Activated T-helper 1 cell treated with Interleukin-2 at 50 U/mL for 16 hours (primary cell): ENCODE measurements at places on chromosomes 2 and 18.

GRCh38 chr18:37671119-37671518 is 105.5 kb upstream of the CELF4 start:
- no peak for DNase-seq

- DNase-seq = no peak
Measured at GRCh38 chr18:55054021-55054990, 95.0 kb upstream of the CCDC68 start.

DNA sequence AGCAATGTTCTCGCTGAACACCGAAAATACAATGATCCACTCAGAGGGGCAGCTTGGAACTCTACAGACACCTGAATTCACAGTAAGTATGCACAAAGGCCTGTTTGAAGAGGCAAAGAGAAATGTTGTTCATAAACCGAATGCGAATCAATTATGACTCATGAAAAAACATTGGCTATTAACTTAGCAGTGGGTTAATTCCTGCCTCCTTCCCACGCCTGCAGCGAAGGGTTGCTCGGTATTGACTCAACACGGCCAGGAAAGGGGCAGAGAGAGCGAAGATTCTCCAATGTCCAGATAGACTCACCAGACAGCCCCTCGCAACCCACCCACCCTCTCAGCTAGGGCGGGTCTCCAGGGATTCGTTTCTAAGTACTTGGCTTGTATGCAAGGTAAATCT is 9.4 kb downstream of the CRACDL start:
- DNase-seq = no peak

DNA sequence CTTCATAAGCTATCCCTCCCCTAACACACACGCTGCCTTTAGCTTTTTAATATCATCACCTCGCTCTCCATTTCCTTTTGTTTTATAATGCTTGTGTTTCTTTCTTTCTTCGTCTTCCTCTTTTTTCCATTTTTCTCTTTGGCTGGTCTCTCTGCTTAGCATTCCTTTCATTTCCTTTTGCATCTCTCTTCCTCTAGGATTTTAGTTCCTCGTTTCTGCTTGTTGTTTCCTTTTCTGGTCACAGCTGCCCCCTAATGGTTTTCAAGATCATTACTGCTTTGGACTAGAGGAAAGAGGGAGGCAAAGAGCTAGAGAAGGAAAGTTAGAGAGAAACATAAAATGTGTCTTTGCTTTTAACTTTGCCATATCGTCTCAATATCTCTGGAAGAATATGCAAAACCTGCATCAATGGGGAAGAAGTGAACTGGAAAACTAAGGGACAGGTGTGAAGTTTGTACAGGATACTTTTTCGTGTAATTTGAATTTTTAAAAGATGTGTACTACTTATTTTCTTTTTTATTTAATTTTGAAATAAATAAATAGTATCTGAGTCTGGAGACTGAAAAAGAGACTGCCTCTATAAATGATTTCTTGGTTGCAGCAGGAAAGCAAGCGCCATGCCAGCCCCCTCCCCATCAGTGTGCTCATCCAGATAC is 6.3 kb upstream of the NRP2 start:
- DNase-seq = no peak

DNA sequence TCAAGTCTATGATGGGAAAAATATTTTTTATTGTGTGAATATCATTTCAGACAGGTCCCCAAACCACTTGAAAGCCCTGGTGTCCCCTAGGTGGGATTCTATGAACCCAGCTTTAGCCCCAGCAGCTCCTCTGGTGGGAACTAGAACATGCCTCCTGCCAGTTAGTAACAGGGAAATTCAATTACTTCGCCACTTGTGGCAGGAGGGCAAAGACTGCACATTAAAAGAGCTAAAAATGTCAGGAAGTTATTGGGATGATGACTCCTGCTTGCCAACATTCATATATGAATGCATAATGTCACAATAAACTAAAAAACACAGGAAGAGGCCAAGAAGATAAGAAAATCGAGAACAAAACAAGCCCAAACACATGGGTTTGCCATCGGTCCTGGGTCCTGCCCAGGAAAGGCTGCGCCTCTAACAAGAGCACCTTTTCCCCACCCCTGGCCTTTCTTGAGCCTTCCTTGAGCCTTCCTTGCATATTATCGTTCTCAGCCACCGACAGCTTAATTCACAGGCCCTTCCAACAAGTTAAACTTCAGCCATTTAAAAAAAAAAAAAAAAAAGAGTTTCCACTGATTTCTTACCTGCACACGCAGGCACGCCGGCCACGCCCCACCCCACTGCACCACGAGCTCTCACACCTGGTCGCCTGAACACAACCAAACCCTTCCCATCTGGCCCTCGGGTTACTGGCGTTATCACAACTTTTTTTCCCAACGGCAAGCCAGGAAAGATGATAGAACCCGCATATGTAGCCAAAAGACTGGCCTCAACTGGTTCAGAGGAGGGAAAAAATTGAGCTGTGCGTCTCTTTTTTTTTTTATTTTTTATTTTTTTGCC is 23.4 kb downstream of the BCL11A start:
- DNase-seq = no peak

DNA sequence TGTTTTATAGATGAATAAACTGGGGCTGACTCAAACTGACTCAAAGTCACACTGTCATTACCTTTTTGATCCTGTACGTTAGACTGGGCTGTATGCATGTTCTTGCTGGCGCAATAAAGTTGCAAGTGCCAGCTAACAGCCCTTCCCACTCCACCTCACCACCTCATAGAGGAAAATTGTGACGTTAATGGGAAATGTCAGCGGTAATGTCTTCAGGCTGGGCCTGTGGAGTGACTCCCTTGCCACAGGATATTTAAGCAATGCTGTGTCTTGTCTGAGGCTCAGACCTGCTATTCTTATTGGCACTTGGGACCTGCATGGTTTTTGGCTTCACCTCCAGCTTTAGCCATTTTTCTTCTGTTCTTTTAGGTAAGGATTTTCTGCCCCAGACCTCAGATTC is 25.2 kb upstream of the CASP10 start:
- DNase-seq = no peak

- DNase-seq = no peak
Measured at GRCh38 chr2:10599089-10599488, 90.7 kb downstream of the NOL10 start.

DNA sequence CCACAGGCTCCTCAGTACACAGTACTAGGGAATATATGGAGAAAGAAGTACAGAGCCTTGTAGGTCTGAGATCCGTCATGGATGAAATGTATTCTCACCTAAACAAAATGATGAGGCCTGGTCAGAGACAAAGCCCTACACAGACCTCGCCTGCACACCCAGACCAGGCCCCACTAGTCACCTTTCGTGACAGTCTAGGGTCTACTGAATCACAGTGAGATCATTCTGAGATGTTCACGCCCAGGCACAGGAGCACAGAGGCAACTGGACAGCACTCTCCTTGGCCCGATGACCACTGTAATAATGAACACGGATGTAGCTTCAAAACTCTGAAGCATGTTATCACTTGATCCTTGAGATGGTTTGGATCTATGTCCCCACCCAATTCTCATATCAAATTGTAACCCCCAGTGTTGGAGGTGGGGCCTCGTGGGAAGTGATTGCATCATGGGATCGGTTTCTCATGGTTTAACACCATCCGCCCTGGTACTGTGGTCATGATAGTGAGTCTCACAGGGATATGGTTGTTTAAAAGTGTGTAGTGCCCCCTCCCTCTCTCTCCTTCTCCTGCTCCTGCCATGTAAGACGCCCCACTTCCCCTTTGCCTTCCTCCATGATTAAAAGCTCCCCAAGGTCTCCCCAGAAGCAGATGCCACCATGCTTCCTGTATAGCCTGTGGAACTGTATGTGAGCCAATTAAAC is 15.1 kb downstream of the DOCK10 start:
- no peak for DNase-seq

- DNase-seq = no peak
Measured at GRCh38 chr2:141554810-141555209, 576.0 kb downstream of the LRP1B start.

GRCh38 chr2:152615177-152615576 is 102.1 kb downstream of the PRPF40A start:
- DNase-seq = no peak

DNA sequence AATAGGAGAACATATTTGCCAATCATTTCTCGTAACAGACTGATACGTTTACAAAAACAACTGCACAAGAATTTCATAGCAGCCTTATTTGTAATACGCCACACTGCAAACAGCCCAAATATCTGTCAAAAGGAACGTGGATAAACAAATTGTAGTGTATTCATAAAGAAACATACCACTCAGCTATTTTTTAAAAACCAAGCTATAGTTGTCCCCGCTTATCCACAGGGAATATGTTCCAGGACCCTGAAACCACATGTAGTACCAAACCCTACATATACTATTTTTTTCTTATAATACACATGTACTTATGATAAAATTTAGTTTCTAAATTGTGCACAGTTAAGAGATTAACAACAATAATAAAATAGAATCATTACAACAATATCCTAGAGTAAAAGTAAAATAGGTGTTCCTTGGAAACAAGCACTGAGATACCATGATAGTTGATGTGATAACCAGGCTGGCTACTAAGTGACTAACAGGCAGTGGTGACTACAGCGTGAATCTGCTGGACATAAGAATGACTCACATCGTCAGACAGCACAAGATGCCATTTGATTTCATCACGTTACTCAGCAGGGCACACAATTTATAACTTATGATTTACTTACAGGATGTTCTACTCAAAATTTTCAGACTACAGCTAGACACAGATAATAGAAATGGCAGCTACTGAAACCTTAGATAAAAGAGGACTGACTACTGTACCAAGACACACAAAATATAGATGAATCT is 367.4 kb downstream of the NCKAP5 start:
- DNase-seq = no peak

DNA sequence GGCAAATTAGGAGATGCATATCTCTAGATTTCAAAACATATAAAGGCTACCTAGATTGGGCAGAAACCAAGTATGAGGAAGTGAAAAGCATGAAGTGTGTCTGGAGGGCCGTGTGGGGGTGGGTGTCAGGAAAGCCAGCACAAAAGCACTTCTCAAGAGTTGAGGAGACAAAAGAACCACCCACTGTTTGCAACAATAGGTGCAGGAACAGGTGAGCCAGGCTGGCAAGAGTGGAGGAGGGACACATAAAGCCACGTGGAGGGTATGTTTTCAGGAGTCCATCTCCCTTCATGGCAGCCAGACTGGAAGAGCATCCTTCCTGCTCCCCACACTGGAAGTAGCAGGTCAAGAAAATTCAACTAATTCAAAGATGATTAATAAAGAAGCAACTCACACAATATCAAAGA is 96.4 kb downstream of the CERS6 start:
- DNase-seq = no peak

- DNase-seq = no peak
Measured at GRCh38 chr2:17719562-17720371, 33.8 kb downstream of the SMC6 start.

DNA sequence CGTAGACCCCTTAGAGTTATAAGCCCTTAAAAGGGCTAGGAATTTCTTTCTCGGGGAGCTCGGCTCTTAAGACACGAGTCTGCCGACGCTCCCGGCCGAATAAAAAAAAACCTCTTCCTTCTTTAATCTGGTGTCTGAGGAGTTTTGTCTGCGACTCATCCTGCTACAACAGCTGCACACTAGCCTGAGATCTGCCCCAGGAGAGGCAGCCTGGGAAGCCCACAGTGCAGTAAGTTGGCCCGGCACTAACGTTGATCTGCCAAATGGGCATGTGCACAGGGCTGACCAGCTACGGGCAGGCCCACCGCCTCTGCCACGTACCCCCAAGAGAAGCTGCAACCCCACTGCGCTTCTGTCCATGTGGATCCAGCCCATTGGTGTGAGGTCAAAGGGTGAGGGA is 8.4 kb upstream of the LIMS2 start:
- no peak for DNase-seq

GRCh38 chr2:71830497-71831192 is 317.0 kb downstream of the CYP26B1 start:
- no peak for DNase-seq

DNA sequence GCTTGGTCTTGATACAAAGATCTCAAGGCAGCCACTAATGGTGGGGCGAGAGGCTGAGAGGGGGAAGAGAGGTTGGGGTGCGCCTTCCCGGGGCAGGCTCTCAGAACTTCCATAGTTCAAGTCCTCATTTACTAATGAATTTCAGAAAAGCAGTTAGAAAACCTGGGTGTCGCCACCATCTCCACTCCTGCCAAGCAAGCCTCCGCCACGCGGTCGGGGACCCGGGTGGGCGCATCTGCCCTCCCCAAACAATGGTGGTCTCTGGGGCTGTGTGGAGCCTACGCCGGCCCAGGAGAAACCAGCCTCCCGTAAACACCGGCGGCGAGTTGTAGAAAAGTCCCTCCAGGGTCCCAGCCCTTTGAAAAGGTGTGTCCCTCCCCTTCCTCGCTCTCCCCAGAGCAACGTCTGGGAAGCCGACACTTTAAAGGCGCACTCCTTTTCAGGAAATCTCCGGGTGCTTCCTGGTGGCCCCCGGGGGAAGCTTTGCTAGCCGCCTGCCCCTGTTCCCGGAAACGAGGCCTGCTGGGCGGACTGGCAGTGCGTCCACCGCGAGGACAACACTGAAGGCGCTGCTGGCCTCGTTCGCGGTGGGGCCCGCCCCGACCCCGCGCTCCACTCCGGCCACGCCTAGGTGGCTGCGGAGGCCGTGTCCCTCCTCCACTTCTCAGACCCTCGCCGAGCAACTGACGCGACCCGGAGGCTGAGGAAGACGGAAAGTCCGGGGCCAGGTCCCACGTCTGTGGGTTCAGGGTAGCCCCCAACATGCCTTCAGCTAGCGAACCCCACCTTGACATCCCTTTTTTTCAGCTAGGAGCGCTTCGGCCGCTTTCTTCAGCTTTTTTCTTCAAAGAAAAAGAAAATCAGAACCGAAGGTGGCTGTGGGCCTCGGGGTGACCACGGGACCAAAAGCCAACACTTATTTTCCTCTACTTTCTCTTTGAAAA is 16.8 kb downstream of the EVX2 start:
- DNase-seq = no peak

DNA sequence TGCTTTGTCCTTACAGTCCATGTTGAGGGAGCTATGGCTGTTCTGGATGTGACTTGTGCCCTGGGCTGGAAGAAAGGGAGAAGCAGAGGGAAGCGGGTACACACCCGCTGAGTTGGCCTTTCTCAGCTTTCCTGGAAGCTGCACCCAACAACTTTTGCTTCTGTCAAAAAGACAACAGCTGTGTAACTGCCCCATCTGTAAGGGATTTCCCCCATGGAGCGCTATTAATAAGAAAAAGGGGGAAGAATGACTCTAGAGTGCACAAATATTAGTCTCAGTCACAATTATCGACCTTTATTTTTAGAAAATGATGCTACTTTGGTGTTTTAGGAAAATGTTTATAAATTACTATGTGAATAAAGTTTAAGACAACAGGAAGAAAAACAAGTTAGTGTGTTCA is 368.3 kb downstream of the RAD51AP2 start:
- no peak for DNase-seq

- no peak for DNase-seq
Measured at GRCh38 chr18:52667463-52668065, 327.6 kb downstream of the DCC start.

- DNase-seq = no peak
Measured at GRCh38 chr2:6645004-6645403, 220.7 kb downstream of the CMPK2 start.

DNA sequence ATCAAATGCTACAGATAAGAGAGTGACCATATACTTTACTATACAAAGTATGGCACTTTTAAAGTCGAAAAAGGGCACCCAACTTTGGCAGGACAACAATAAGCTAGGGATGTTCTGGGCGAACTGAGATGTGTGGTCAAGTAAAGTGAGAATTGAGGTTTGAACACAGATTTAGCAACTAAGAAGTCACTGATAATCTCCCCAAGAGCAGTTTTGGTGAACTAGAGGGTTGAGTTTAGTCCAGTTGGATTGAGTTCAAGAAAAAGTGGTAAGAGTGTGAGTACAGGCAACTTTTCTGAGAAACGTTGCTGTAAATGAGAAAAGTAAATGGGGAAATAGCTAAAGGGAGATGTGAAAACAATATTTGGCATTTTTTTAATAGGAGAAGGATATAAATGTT is 65.5 kb upstream of the TGFA start:
- no peak for DNase-seq
